ENCODE measurements at places on chromosomes 1 and 21.

- no peak overlapping the region for H3K27ac ChIP-seq
- peaks cover 13% of the 10 kb centered on the region for H3K27me3 ChIP-seq
- H3K4me3 ChIP-seq = no peak overlapping the region
Observed at GRCh38 chr1:45442272-45442671, 48.7 kb downstream of the TESK2 start.

DNA sequence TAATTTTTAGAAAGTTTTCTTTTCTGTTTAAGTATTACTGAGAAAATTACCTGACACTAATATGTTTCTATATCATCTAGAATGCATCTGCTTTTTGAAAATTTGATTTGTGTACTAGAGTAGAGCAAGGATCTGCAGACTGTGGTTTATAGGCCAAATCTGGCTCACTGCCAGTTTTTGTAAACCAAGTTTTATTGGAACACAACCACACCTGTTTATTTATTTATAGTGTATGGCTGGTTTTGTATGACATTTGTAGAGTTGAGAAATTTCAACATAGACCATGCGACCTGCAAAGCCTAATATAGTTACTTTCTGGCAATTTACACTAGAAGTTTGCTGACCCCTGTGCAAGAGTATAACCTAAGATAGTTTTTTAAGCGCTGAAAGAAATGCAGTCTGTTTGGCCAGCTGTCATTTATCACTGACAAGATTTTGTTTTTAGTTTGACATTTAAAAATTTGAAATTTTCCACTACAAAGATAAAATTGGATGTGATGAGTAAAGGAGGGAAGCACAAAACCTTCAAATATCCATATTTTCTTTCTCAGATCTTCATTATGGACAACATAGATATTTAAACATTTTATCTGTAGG is 36.1 kb upstream of the CACYBP start:
- DNase-seq = no peak
- H3K4me3 ChIP-seq = no peak overlapping the region
- H3K4me1 ChIP-seq = peaks cover 8% of the 10 kb centered on the region
- H3K36me3 ChIP-seq = no peaks in the 10 kb centered on the region

DNA sequence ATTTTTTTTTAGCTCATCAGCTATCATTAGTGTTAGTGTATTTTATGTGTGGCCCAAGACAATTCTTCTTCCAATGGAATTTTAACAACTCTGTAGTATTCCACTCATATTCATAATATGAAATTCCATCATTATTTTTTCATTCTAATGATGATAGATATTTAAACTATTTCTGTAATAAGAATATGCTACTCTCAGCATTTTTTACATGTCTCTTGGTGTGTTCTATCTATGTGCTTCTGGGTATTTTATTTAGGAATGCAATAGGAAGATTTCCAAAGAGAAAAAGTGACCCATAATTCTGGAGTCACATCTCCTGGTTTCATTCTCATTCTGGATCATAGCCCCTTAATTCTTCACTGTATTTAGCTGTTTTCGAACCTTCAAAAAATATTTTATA is 109.5 kb downstream of the LRRC53 start:
- H3K4me3 ChIP-seq = no peak overlapping the region
- no peaks in the 10 kb centered on the region for H3K36me3 ChIP-seq
- H3K27ac ChIP-seq = no peak overlapping the region
- H3K4me1 ChIP-seq = no peaks in the 10 kb centered on the region
- no peaks in the 10 kb centered on the region for H3K27me3 ChIP-seq

GRCh38 chr1:109478806-109479205 is 4.9 kb upstream of the ATXN7L2 start:
- peaks cover 20% of the 10 kb centered on the region for H3K36me3 ChIP-seq
- peaks cover 5% of the 10 kb centered on the region for H3K27me3 ChIP-seq
- no peak overlapping the region for H3K4me3 ChIP-seq

DNA sequence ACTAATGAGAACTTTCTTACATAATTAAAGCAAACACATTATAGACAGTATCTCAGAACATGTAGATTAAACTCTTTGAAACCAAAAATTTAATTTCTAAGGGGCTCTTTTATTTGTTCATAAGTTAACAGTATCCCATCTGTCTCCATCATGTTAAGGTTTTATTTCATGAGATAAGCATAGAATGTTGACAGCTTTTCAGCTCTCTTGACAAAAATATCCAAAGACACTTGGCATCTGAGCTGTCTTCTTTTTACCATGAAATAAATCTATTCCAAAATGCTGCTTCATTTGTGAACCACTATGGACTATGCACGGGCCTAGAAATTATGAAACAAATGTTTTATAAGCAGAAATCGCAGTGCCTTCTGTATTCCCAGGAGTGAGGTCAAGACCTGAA is 45.2 kb downstream of the SCYL3 start:
- H3K27ac ChIP-seq = no peak overlapping the region
- H3K4me1 ChIP-seq = no peaks in the 10 kb centered on the region
- H3K4me3 ChIP-seq = no peak overlapping the region
- DNase-seq = no peak
- H3K27me3 ChIP-seq = peaks cover 1% of the 10 kb centered on the region

DNA sequence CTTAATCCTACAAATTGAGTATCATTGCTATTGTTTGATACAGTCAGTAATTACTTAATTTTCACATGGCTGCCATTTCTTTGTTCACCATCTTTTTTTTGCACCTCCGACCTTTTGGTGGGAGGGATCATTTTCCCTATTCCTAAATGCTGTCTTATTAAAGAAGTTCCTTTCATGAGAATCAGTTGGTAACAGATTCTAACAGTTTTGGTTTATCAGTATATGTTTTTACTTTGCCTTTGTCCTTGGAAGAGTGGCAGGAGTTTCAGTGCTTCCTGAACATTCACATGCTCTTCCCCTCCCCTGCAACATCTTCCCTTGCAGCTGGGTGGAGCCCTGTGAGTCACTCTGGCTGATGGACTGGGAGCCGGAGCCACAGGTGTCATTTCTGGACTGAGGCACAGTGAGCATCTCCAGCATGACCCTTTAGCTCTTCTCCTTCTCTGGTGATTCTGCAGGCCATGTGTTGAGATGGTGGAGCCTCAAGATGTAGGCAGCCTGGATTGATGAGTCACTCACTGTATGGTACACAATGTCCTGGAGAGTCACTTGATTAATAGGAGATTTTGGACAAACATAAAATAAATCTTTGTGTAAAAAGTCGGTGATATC is 217.7 kb downstream of the URB2 start:
- H3K4me1 ChIP-seq = peaks cover 9% of the 10 kb centered on the region
- DNase-seq = peak; percentile 12
- H3K4me3 ChIP-seq = no peak overlapping the region
- no peak overlapping the region for H3K27ac ChIP-seq
- H3K27me3 ChIP-seq = peaks cover 8% of the 10 kb centered on the region

GRCh38 chr21:45786660-45787059 is 143.1 kb downstream of the PCBP3 start:
- H3K27ac ChIP-seq = no peak overlapping the region
- H3K27me3 ChIP-seq = peaks cover 35% of the 10 kb centered on the region

DNA sequence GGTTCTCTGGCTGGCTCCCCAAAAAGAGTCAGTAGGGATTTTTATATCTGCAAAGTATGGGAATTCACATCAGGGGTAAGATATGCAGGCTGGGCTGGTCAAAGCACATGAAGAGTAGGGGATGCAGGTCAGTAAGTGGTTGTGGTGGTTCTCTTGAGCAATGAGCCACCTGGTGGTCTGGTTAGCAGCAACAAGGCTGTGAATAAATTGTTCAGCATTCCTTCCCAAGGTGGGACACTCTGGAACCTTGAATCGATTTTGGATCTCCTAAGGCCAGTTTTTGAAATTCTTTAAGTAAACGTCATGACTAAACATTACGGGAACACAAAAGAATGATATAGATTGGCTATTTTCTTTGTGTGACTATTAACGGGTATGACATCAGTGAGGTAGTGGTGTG is 563.0 kb upstream of the NEGR1 start:
- DNase-seq = no peak
- no peak overlapping the region for H3K27ac ChIP-seq
- H3K27me3 ChIP-seq = no peaks in the 10 kb centered on the region
- H3K4me1 ChIP-seq = peaks cover 6% of the 10 kb centered on the region
- no peaks in the 10 kb centered on the region for H3K36me3 ChIP-seq
- no peak overlapping the region for H3K4me3 ChIP-seq

GRCh38 chr1:29933067-29933466 is 696.7 kb downstream of the PTPRU start:
- no peak for DNase-seq
- H3K27ac ChIP-seq = no peak overlapping the region
- H3K36me3 ChIP-seq = no peaks in the 10 kb centered on the region
- H3K4me1 ChIP-seq = no peaks in the 10 kb centered on the region
- no peak overlapping the region for H3K4me3 ChIP-seq

DNA sequence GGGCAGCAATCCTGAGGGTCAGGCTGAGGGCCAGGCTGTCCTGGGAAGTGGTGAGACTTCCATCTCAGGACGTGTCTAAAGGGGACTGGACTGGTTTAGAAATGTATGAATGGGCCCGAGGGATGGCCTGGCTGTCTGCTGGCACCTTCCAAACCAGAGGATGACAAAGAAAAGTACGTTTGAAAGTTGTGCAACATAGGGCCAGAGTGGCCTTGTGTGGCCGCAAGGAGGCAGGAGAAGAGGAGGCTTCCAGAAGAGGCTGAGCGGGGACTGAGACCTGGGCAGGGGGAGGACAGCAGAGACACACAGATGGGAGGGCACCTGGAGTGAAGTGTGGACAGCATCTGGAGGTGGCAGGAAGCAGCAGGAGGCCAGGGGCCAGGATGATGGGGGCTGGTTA is 2.6 kb upstream of the SYTL1 start:
- H3K27ac ChIP-seq = no peak overlapping the region
- H3K36me3 ChIP-seq = peaks cover 7% of the 10 kb centered on the region
- H3K27me3 ChIP-seq = peaks cover 1% of the 10 kb centered on the region
- no peak overlapping the region for H3K4me3 ChIP-seq
- DNase-seq = no peak
- H3K4me1 ChIP-seq = peaks cover 28% of the 10 kb centered on the region

- peaks cover 58% of the 10 kb centered on the region for H3K27me3 ChIP-seq
- H3K4me3 ChIP-seq = no peak overlapping the region
- H3K4me1 ChIP-seq = no peaks in the 10 kb centered on the region
- H3K27ac ChIP-seq = no peak overlapping the region
- no peak for DNase-seq
Observed at GRCh38 chr1:201094832-201095231, 17.4 kb downstream of the CACNA1S start.

DNA sequence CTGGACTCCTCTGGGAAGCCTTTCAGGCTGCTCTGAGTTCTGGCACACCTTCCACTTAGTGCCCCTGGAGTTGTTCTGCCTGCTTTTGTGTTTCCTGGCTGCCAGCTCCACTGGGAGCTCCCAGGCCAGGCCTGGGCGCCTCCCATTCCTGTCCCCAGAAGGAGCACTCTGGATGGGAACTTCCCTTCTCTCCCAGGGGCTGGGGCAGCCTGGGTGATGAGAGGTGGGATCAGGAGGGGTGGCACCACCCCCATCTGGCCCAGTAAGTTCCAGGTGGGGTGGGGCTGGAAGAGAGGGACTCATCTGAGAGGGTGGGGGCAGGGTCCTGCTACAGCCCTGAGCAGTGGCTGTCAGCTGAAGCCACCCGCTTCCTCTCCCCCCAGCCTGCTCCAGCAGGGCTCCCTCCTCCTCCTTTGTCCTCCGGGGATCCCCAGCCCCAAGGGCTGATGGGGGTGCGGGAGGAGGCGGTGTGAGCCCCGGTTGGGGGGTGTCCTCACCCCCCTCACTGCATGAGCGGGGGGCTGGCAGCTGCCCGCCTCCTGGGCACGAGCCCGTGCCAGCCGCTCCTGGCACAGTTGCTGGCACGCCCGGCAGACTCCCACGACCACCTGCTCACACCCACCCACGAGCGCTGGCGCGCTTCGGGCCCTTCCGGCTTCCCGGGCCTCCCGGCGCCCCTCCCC is 4.7 kb downstream of the FOXO6 start:
- H3K27me3 ChIP-seq = peaks cover 53% of the 10 kb centered on the region
- H3K4me1 ChIP-seq = no peaks in the 10 kb centered on the region
- no peaks in the 10 kb centered on the region for H3K36me3 ChIP-seq
- no peak overlapping the region for H3K27ac ChIP-seq
- H3K4me3 ChIP-seq = no peak overlapping the region
- DNase-seq = no peak

DNA sequence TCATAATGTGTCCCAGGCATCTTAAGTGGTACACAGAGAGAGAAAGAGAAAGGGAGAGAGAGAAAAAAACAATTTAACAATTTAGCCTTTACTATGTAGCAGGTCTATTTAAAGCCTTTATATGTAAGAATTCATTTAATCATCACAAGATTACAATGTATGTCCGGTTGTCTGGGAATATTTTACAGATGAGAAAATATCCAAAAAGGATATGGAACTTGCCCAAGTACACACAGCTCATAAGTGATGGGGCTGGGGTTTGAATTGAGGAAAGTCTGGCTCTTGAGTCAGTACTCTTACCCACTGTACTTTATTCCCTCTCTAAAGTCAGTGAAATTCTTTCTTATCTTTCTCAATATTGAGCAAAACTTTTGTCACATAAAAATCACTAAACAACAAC is 104.6 kb downstream of the LYPLAL1 start:
- H3K4me3 ChIP-seq = no peak overlapping the region
- DNase-seq = no peak
- no peaks in the 10 kb centered on the region for H3K36me3 ChIP-seq
- H3K27ac ChIP-seq = no peak overlapping the region
- peaks cover 9% of the 10 kb centered on the region for H3K4me1 ChIP-seq
- H3K27me3 ChIP-seq = no peaks in the 10 kb centered on the region

DNA sequence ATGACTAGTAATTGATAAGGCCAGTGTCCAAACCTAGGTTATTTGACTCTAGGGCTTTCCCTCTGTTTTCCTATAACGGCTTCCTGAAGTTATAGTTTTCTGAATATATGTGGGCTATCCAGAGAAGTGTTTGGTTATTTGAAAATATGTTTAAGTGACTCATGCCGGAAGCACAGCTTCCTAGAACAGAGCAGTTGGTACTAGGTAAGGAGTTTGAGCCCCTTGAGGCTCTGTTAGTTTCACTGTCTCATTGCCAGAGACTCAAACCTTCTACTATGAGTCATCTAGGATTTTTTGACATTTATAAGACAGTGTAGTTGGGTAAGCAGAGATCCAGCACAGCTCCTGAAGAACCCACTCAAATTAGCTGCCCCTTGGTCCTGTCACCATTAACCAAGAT is 27.1 kb upstream of the LEPR start:
- peaks cover 39% of the 10 kb centered on the region for H3K4me1 ChIP-seq
- no peak overlapping the region for H3K4me3 ChIP-seq
- peak; percentile 42 for DNase-seq
- peak overlapping the region; percentile 65 for H3K27ac ChIP-seq

- no peak overlapping the region for H3K27ac ChIP-seq
- H3K36me3 ChIP-seq = peaks cover 11% of the 10 kb centered on the region
- no peak overlapping the region for H3K4me3 ChIP-seq
- H3K27me3 ChIP-seq = peaks cover 9% of the 10 kb centered on the region
Observed at GRCh38 chr1:3775490-3776230, 3.1 kb downstream of the SMIM1 start.

DNA sequence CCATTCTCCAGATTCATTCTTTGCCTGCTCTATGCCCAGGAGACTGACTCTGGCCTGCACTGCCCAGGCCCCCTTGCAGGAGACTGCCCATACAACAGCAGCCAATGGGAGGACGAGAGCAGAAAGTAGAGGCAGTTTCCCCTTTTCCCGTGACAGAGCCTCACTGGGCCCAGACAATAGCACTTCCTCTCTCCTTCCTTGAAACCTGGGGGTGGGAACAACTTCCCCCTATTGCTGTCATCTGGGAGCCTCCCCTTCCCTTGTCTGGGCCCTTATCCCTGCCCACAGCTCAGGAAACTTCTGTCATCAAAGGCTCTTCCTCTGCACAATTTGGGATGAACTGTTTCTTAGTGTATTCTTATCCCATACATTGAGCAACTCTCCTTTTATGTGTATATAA is 60.8 kb upstream of the KCNJ15 start:
- 0 out of 2 replicates have a peak, but pooled peaks cover 4% of the 10 kb centered on the region for H3K36me3 ChIP-seq
- no peaks in the 10 kb centered on the region for H3K4me1 ChIP-seq
- peaks cover 18% of the 10 kb centered on the region for H3K27me3 ChIP-seq
- DNase-seq = no peak
